HFFc6 (cell line): ENCODE measurements at places on chromosomes 1 and 21. TPM values are rescaled to one million over a fixed set of nuclear protein-coding genes. Genes with fewer than 3 reads are reported as not detected.
A peak's percentile ranks its signal among the peaks of the same experiment; 100 is the strongest.

DNA sequence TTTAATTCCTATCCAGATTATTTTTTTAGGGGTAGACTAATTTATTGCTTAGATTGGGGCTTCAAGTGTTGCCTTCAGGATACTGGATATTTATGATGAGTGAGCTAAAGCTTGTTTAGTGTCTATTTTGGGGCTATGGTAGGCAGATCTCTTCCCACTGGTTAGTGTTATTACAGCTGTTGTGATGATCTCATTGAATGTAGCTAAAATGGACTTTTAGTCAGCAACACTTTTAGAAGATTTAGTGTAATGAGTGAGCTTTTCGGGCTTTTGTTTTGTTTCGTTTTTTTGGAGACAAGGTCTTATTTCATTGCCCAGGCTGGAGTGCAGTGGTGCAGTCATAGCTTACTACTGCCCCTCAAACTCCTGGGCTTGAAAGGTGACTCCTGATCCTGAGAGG lies 14.2 kb downstream of the THRAP3 start:
- DNase-seq = peak; percentile 18

The CYP4A11 gene
- not detected in 3 replicates for total RNA-seq

DNA sequence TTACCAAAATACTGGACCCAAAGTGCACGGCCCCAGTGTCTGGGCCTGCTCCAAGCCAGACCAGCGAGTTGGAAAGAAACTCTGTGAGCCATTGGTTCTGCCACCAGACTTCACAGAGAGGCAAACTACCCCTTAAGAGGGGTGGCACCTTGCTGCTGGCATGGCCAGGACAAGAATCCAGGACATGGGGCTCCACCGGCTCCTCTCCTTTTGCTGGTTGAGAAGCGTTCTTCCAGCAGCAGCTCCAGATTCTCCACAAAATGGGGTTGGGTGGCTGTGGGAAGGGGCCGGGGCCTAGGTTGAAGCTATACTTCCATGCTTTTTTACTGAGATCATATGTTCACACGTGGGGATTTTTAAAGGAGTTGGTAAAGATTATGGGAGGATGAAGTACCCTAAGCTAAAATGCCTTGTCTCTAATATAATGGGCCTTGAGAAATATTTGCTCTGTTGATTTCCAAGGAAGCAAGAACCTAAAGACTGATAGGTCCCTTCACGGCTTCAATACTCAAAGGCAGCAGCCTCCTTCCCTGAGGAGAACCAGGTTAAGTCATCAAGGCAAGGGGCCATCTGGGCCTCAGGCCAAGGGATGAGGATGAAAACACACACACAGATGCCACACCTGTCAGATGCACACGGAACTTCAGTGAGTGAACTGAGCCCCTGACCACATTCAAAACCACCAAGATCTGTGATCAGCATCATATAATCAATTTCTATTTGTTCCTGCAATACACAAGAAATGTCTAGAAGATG lies 3.1 kb downstream of the C1orf198 start:
- DNase-seq = no peak

DNA sequence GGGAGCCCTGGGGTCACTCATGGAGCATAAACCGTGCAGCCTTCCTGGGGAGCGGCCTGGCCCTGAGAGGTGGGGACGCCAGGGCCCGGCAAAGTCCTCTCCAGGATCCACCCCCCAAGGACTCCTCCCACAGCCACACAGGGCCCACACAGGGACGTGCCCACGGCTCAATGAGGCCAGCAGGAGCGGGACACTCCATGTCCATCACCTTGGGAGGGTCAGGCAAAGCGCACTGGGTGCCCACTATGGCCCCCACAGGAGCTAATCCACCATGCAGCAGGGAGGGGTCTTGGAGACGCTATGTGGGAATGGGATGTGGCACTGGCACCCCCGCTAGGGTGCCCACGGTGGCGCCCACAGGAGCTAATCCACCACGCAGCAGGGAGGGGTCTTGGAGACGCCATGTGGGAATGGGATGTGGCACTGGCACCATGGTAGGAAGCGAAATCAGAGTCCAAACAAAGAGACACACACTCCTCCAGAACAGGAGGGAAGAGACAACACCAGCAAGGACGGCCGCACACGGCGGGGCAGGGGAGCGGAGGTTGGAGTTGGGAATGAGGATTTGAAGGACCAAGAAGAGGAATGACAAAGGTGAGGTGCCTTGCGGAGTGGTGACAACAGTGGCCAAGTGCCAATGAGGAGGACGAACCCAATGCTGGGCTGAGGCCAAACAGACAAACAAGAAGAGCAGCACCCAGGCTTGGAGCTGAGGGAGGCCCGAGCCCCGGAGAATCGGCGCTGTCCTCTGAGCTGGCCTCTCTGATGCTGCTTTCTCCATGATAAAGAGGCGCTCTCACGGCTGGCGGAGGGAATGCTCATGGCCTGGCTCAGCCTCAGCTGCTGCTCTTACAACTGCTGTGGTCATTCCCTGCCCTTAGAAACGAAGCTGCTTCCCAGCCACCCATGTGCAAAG lies 18.1 kb upstream of the SLC19A1 start:
- DNase-seq = no peak

The CRNN gene
- not detected in 2 replicates for total RNA-seq
